ENCODE measurements at places on chromosomes 7 and 10. TPM values are rescaled to one million over a fixed set of nuclear protein-coding genes. Genes with fewer than 3 reads are reported as not detected.

The SCIN gene
- 21.9 TPM for polyA plus RNA-seq

DNA sequence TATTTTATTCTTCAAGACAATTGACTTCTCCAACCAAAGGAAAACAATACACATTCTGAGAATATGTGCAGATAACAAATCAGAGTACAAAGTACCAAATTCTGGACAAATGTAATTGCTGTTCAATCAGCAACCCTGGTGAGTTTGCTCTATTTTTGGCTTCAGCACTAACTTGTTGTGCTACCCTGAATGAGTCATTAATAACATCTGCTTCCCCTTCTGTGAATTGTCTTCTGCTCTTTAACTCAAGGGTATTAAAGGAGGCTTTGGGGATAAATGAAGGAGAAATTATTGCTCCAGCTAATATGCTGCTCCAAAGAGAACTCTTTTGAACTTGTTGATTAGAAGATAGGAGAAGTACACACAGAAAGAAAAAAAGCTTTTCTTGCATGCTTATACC lies 459.3 kb downstream of the HTR7 start:
- no peak for DNase-seq

DNA sequence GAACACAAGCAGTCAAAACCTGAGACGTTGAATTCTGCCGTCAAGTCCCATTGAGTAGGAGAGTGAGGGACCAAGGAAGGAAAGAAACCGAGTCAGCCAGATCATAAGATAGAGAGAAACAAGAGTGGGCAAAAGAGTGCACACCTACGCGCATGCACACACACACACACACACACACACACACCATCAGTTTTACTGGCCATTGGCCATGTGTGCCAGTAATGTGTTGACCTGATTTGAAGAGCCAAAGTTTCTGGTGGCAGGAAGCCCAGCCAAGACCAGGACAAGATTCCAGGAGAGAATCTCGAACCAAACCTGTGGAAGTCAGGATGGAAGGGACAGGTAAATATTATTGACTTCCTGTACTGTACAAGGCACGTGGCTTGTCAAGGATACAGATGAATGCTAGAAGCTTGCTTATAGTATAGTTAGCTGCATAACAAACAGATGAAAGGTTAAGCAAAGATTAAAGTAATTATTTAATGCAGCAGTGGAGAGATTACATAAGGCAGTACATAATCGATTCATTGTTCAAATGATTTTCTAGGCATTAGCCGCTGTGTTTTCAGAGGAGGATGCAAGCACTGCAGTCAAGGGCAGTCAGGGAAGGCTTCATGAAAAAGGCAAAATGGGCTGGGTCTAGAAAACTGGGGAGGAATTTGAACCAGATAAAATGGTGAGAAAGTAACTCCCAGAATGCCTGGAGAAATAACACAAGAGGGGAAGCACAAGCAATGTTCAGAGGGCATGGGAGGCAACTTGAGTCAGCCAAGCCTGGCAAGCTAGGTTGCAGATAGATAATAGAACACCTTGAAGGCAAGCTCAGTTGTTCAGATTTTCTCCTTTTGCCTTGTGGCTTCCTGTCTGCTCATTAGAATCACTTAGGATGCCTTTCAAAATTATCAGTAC lies 2.7 kb upstream of the HYCC1 start:
- DNase-seq = no peak

The FRAT2 gene
- 18.8 TPM for polyA plus RNA-seq

GRCh38 chr7:24227603-24228359 lies 56.2 kb upstream of the NPY start:
- DNase-seq = no peak

- DNase-seq = no peak
Observed at GRCh38 chr7:79666472-79666871, 213.0 kb upstream of the MAGI2 start.

The LRIT1 gene
- 12.8 TPM for polyA plus RNA-seq

The UNC5B gene
- 14.8 TPM for polyA plus RNA-seq

The DMBT1 gene
- 2.7 TPM for polyA plus RNA-seq

The TRIM74 gene
- polyA plus RNA-seq = 6.5 TPM

The DKK1 gene
- 0.69 TPM for polyA plus RNA-seq

The RBP3 gene
- polyA plus RNA-seq = 0.09 TPM

GRCh38 chr10:63692220-63692896 lies 171.2 kb downstream of the REEP3 start:
- no peak for DNase-seq

DNA sequence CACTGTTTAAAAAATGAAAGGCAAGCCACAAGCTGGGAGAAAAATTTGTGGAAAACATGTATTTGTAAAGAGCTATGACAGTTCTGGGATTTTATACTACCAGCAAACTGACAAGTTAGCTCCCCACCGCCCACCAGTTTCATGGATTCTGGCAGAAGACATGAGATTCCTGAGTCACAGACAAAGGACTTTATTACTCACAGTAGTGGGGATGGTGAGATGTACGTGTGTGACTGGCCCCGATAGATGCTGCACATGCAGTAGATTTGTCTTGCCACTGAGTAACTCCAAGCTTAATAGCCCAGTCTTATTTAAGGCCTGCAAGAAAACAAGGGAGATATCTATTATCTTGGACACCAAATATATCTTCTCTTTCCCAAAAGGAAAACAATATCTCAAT lies 281.7 kb downstream of the AHR start:
- no peak for DNase-seq

All from testis (tissue), 5 donors.